ENCODE measurements at places on chromosomes 6 and 20.

GRCh38 chr6:1665214-1665613 lies 55.5 kb downstream of the FOXC1 start:
- peak; percentile 65 for DNase-seq

- DNase-seq, result no peak
Measured at GRCh38 chr20:14609328-14610221, 272.2 kb upstream of the FLRT3 start.

DNA sequence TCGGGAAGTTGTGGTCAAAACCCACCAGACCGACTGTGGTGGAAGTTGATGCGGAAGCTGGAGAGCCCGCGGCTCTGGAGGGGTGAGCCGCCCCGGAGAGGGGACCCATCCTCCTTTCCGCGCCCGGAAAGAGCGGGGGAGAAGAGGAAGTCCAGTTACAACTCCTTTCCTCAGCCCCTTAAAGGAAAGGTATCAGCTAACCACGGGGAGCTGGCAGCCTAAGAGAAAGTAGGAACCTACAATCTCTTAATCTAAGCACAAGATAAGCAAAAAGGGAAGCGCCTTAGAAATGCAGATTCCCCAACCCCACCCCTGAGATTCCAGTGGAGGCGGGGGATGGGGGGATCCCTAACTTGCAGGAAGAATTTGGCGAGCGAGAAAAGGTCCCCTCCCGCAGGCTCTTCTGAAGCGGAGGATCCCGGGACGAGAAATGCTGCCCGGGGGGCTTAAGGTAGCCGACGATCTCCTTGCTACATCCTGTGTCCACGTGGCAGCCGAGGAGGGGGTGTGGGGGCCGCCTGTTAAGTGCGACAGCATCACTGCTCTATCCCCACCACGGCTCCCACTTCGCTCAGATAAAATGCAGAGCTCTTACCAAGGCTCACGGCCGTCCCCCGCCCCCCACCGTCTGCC lies 87.5 kb downstream of the ZFP64 start:
- no peak for DNase-seq

DNA sequence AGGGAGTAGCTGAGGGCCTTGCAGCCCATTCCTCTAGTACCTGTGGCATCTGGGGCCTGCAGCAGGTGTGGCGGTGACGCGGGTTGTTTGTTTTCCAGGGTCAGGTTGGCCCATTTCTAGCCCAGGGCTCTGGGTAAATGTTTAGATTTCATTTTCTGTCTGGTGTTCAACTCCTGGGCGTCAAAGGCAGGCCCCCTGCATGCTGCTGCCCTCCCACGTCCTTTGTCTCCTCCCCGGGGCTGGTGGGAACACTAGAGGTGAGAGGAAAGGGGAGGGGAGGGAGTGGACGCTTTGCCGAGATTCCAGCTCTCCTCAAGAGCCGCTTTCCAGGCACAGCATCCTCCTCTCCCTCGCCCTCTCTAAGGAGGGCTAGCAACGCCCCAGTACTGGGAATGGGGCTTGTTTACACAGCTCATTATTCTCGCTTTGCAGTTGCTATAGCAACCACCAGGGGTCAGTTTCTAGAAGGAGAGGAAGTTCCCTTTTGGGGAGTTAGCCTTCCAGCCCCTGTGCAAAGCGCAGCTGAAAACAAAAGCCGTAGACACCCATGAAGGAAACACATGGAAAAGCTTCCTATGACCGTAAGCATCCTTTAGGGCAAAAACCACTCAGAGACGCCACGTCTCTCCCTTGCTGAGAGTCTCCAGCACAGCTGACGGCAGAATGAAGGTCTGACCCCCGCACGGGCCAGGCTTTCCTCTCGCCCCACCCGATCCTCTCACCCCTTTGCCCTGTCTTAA lies 170.6 kb downstream of the LY86 start:
- peak; percentile 13 for DNase-seq

GRCh38 chr6:138086573-138087196 lies 20.5 kb downstream of the PERP start:
- DNase-seq, result no peak

DNA sequence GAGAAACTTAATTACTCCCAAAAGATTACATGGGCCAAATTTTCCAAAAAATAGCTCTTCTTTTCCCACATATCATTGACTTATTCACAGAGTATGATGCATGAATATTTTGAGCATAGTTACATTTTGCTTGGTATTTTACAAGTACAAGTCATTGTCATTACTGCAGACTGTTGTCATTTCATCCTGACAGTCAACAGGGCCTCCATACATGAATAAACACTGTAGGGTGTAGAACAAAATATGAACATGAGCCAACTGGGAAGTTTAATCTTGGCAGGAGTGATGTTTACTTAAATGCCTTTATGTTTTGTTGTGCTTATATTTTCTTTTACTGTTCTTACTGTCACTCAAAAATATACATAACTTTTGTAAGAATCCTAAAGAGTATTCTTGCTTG lies 340.7 kb downstream of the ADGRB3 start:
- DNase-seq, result no peak

- no peak for DNase-seq
Measured at GRCh38 chr6:3633711-3634110, 117.8 kb downstream of the PXDC1 start.

- no peak for DNase-seq
Measured at GRCh38 chr6:83252719-83253118, 59.6 kb downstream of the RWDD2A start.

- no peak for DNase-seq
Measured at GRCh38 chr6:87763901-87764300, 61.9 kb upstream of the AKIRIN2 start.

DNA sequence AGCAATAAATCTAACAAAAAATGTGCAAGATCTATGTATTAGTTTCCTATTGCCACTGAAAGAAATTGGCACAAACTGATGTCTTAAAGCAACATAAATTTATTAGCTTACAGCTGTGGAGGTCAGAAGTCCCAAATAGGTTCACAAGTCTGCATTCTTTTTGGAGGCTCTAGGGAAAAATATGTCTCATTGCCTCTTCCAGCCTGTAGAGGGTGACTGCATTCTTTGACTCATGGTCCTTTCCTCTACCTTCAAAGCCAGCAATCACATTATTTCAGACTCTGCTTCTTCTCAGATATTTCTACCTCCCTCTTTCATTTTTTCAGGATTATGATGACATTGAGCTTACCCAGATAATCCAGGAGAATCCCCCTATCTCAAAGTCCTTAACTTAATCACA lies 1531.1 kb downstream of the KHDRBS2 start:
- DNase-seq, result no peak

- no peak for DNase-seq
Measured at GRCh38 chr20:10924644-10925201, 250.9 kb upstream of the JAG1 start.

- DNase-seq, result no peak
Measured at GRCh38 chr20:47421076-47421475, 64.6 kb upstream of the ZMYND8 start.

GRCh38 chr6:142824426-142824825 lies 120.5 kb downstream of the HIVEP2 start:
- DNase-seq, result no peak

- DNase-seq, result no peak
Measured at GRCh38 chr6:106927531-106928398, 46.8 kb downstream of the CD24 start.

- DNase-seq, result no peak
Measured at GRCh38 chr6:96499781-96500180, 21.8 kb upstream of the UFL1 start.

DNA sequence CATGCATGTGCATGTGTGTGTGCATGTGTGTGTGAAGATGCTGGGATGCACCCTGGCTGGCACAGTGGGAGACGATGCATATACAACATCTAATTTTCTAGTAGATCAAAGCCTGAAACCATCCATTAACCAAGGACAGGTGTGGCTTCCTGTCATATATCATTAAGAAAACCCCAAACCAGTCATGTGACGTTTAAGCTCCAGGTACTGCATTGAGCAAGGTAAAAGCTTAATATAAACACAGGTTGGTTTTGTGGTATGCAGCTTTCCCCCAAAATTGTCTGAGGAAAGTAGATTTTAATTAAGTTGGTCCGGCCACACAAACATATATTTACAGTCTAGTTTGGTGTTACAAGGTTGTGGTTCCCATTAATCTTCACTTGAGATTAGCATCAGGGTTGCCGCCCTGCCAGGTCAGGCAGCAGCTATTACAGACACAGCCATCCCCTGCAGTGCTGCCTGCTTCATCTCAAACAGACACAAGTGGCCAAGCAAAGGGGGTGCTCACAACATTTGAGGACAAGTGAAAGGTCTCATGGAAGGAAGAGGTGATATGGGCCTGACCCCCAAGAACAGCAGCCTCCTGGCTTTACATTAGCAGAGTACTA lies 48.6 kb upstream of the NAA20 start:
- no peak for DNase-seq

GRCh38 chr20:55200317-55200716 lies 724.9 kb downstream of the DOK5 start:
- no peak for DNase-seq

GRCh38 chr20:11230999-11231398 lies 557.2 kb upstream of the JAG1 start:
- no peak for DNase-seq

- DNase-seq, result no peak
Measured at GRCh38 chr6:2875359-2876191, 27.5 kb downstream of the SERPINB9 start.

- no peak for DNase-seq
Measured at GRCh38 chr6:130893766-130894165, 66.6 kb downstream of the SMLR1 start.

DNA sequence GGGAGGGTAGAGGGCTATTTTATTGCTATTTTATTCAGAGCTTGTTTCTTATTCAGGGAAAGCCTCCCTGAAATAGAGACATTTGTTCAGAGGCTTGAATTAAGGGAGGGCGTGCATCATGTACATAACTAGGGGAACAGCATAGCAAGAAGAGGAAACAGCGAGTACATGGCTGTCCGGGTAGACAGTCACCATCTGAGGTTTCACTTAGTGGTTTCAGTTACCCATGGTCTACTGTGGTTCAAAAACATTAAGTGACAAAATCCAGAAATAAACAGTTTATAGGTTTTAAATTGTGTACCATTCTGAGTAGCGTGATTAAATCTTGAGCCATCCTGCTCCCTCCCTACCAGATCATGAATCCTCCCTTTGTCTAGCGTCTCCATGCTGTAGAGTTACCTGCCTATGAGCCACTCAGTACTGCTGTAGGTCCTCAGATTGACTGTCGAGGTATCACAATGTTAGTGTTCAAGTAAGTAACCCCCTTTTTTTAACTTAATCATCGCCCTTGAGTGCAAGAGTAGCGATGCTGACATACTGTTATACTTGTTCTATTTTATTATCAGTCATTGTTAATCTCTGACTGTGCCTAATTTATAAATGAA lies 791.5 kb downstream of the TFAP2A start:
- DNase-seq, result no peak

- DNase-seq, result peak; percentile 7
Measured at GRCh38 chr6:25085756-25086155, 150.0 kb upstream of the RIPOR2 start.

DNA sequence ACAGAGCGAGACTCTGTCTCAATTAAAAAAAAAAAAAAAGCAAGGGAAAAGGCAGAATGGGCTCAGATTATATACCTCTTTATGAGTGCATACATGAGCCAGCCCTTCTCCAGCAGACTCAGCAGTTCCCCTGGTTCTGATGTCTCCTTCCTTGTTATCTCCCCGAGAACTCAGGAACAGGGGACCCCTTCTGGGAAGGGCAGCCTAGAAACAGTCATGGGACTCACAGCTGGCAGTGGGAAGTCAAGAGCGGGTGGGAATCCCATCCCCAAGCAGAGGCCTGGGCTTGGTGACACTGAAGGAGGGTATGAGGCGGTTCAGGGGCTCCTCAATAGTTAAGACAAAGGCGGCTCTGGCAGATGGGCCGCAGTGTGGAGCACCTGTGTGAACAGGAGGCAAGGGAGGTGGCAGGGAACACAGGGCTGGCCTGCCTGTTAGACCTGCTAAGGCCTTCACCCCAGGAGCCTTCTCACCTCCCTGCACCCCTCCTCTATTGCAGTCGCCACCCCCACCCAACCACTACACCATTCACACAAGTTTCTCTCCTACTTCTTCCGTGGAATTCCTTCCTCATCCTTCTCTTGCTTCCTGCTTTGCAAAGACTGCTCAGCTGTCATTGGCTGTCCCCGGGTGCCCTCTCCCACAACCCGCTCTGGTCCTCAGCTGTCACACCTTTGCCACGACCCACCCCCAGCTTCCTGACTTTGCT lies 29.7 kb upstream of the MDFI start:
- DNase-seq, result no peak

- no peak for DNase-seq
Measured at GRCh38 chr20:63176034-63176426, 39.9 kb downstream of the YTHDF1 start.

GRCh38 chr20:18705910-18706309 lies 107.7 kb upstream of the SCP2D1 start:
- DNase-seq, result no peak

DNA sequence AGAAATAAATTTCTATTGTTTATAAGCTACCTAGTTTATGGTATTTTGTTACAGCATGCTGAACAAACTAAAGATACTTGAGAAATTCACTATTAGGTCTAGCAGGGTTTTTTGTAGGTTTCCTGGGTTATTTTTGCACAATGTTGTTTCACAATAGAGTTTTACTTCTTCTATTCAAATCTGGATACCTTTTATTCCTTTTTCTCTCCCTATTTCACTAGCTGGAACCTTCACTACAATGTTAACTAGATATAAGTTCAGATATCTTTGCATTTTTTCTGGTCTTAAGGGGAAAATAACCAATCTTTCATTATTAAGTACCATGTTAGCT lies 237.7 kb upstream of the CITED2 start:
- DNase-seq, result no peak

DNA sequence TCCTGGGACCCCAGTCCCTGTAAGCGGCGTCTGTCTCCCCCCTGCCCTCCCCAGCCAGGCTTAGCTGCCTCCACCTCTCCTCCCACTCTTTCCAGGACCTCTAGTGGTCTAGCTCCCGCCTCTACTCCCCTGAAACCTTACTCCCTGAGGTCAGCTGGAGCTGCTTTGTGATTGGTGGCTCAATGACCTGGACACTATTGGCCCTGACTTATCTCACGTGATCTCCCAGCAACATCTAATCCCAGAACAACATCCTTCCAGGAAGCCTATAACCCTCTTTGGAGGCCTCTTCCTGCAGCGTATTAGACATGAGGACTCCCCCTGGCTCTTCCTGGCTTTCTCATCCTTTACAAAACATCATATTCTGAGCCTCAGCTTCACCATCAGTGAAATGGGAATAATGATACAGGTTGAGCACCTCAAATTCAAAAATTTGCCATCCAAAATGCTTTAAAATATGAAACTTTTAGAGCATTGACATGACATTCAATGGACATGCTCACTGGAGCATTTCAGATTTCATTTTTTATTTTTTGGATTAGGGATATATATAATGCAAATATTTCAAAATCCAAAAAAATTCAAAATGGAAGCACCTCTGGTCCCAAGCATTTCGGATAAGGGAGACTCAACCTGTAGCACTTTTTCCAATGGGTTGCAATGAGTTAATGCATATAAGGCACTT lies 16.3 kb upstream of the SRC start:
- no peak for DNase-seq

GRCh38 chr20:53662595-53662994 lies 69.0 kb upstream of the ZNF217 start:
- DNase-seq, result no peak

Data from GM12864 (cell line).